M059J (cell line): ENCODE measurements at places on chromosomes 1 and 21. TPM values are rescaled to one million over a fixed set of nuclear protein-coding genes. Genes with fewer than 3 reads are reported as not detected.

Gene SPRR3
- total RNA-seq = not detected in 2 replicates

Gene EVA1C
- 8.1 and 10.4 TPM in 2 replicates for total RNA-seq

GRCh38 chr1:110235834-110236682, 25.9 kb downstream of the KCNC4 start:
- DNase-seq = peak; percentile 94

GRCh38 chr21:46369520-46370235, 45.7 kb downstream of the PCNT start:
- no peak for DNase-seq

DNA sequence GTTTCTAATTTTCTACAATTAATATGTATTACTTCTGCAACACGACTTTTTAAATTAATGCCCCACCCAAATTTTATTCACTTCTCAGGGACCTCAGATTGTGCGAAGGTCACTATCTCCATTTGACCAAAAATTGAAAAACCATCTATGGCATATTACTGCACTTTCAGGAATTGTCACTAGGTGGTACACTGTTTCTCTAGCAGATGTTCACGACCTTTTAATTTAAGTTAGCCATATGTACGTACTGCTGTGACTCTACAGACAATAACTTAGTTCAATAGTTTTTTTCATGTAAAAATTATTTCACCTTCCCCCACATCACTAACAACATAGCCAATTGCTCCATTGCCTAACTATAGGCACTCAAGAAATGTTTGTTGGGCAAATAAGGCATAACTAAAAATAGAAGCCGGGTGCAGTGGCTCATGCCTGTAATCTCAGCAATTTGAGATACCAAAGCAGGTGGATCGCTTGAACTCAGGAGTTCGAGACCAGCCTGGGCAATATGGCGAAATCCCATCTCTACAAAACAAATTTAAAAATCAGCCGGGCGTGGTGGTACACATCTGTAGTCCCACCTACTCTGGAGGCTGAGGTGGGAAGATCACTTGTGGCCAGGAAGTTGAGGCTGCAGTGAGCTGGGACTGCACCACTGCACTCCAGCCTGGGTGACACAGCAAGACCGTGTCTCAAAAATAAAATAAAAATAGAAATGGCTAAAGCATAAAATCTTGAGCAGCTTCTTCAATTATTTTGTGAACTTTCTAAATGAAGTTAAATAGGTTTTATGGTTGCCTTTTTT, 75.7 kb upstream of the PKN2 start:
- DNase-seq = peak; percentile 32

- DNase-seq = peak; percentile 42
These were observed 25.8 kb downstream of the PIGP start for GRCh38 chr21:37047079-37047478.

DNA sequence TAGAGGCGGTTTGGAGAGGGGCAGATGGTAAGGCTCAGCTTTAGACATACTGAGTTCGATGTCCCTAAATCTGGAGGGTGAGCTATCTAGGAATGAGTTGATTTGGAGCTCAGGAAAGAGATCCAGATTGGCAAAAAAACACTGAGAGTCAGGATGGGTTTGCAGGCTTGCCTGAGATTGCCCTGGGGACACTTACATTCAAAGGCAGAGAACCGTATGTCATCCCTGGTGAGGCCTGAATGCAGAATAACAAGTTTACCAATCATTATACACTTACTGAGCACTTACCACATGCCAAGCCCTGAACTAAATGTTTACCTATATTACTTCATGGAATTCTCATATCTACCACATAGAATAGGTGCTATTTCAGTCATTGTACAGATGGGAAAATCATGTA, 27.5 kb downstream of the TFAP2E start:
- DNase-seq = no peak

DNA sequence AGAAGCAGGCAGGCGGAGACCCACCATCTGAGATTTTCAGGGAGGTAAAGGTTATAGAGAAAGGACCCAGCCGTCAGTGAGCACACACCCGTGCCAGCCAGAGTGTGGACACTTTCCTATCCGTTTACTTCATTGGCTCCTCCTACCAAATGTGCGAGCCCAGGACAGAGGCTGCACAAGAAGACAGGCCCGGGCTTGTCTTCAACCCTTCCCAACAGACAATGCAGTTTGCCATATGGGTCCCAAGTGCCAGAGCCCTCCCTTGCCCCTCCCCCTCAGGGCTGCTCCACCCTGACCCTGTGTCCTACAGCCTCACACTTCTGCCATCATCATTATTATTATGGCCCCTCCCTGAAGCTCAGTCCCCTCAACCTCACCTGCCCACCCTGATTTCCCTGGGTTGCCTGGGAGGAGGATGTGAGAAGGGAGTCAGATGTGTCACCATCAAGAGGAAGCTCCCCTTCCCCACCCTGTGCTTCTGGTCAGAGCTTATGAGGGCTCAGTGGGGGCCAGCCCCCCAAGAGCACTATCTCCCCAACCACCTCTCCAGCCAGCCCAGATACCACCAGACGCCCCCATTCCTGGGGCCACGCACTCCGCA, 9.4 kb downstream of the LAPTM5 start:
- no peak for DNase-seq

GRCh38 chr1:226723657-226724532, 15.2 kb downstream of the ITPKB start:
- peak; percentile 83 for DNase-seq

DNA sequence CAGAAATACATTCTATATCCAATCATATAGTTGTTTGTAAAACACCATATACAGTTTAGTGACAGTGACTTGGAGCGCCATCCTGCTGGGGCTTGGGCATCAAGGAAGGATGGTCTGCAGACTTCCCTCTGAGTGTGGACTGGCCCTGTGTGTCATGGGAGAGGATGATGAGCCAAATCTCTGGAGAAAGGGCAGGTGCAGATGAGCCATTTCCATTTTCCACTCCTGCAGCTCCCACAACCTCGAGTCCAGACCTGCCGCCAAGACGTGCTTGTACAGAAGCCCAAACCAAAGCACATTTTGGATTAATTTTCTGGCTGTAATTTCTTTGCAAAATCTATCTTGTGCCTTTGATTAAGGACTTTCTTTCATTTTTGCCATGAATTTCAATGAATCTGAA, 48.3 kb upstream of the SLC22A15 start:
- DNase-seq = no peak
